Activated T-helper 1 cell treated with Interleukin-2 at 50 U/mL for 16 hours (primary cell): ENCODE measurements at places on chromosomes 4 and X.

GRCh38 chr4:86014599-86014998, 345.3 kb downstream of the MAPK10 start:
- DNase-seq: no peak

GRCh38 chr4:30769093-30769492, 48.9 kb downstream of the PCDH7 start:
- no peak for DNase-seq

DNA sequence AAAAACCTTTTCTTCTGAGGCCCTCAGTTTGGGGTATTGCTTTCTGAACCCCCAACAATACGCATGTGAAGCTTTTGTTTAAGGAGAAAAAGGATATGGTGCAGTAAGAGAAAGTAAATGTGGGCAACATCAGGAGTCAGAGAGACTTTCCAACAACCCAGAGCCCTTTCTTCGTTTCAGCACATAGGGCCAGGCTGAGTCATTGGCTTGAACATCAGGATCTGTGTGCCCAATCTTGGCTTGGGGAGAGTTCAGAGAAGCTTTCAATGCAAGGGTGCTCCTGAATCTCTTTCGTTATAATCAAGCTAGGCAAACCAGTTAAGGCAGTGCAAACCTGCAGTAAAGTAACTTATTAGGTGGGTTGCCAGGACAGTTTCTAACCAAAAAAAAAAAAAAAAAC, 191.2 kb downstream of the FRMPD4 start:
- DNase-seq: no peak

DNA sequence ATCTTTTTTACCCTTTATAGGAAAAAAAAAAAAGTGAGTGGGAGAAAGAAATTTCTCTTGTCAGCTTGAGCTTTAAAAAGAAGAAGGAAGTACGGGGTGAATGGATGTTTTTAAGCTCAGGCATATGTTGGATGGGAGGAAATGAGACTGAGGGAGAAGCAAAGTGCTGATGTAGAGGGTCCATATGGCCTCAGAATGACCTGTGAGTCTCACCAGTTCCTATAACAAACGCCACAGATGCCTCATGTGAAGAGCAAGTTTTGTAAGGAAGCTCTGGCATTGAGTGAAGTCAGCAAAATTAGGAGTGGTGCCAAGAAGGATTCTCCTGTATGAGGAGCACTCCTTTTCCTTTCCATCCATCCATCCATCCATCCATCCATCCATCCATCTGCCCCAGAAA, 214.6 kb downstream of the PTTG2 start:
- no peak for DNase-seq

- no peak for DNase-seq
Measured at GRCh38 chrX:23133551-23133950, 133.8 kb downstream of the DDX53 start.

DNA sequence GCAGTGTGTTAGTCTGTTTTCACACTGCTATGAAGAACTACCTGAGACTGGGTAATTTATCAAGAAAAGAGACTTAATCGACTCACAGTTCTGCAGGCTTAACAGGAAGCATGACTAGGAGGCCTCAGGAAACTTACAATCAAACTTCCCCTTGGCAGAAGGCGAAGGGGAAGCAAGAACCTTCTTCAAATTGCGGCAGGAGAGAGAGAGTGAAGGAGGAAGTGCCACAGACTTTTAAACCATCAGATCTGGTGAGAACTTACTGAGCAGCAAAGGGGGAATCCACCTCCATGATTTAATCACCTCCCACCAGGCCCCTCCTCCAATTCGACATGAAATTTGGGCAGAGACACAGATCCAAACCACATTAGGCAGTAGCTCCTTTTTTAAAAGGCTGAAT, 59.2 kb upstream of the LEF1 start:
- no peak for DNase-seq

DNA sequence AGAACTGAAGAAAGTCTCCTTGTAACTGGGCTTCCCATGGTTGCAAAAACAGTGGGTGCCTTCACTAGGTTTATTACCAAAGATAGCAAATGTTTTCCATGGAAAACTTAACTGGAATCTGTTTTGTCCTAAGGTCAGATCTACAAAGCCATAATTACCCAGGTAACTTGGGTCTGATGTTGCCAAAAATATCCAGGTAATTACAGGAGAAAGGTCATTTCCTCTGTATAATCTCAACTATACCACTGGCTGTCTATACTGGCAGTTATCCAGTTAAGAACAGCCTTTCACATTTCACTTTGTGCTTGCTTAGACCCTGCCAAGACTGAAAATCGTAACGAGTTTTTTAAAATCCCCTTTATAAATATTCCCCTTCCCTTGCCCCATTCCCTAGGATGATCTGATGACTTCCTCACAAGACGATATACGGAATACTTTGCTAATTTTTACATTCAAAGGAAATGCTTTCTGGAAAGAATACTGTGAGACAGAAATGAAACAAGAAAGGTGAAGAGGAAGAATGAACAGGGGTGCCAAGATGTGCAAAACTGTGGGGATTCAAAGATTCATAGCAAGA, 105.5 kb downstream of the MAML3 start:
- no peak for DNase-seq

GRCh38 chr4:41050116-41050515, 164.2 kb downstream of the APBB2 start:
- DNase-seq: no peak

GRCh38 chr4:139311909-139312308, 9.6 kb upstream of the NDUFC1 start:
- DNase-seq: no peak

DNA sequence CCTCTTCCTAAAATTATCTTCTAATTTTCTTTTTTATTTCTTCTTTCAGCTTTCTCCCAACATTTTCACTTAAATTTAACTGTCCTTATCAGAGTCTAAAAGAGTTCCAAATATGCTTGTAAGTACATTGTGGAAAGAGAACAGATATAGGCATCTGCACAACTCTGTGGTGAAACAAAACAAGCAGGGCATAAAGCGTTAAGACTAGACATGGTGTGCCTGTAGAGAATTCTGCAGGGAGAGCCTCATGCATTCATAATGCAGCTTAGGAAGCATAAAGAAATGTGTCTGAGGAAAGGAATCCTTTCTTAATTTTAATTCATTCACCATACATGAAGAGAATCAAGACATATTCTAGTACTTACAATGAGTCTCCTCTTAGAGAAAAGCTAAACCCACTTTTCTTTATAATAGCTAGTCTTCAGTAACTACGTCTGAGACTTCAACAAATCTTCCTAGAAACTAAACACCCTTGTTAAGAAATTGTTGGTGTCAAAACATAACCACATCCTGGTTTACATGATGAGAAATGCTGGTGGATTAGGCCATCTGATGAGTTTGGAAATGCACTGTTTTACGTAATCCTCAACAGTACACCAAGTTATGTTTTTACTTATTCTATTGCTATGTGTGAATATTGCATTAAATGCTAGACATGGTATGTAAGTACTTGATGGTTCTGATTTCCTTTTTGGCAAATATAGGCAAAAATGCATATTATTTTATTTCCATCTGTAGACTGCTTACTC, 307.8 kb upstream of the GIMD1 start:
- no peak for DNase-seq

DNA sequence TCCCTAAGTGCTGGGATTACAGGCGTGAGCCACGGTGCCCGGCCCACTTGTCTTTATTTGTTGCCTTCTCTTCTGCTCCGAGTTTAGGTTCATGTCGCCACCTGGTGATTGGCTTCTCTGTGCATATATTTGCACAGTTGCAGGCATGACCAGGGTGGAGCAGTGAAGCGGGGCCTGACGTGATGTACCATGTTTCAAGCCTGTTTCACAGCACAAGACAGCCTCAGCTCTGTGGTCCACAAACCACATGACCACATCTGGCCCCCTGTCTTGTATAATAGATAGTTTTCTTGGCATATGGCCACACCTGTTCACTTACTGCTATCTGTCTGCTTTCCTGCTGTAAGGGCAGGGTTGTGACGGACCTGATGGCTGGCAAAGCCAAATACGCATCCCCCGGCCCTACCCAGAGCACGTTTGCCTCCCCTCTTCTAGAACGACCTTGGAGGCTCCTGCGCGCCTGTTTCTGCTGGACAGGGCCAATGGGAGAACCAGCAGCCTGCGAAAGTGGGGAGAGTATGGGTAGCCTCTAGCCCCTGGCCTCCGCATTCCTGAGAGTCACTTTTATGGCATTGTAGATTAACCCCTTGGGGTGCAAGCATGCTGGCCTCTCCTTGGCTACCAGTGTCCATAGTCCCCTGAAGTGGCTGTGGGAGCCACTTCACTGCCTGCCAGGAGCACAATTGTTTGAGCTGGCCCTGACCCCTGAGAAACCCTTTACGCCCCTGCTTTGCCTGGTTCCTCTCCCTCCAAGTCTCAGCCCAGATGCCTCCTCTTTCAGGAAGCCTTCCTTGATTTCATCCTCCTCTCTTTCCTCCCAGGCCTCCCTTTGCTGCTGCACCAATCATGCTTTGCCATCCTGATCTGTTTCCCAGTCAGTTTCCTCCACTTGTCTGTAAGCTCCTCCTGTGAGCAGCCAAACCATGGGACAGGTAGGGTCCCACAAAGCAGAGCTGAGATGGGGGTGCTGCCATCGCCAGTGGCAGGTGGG, 6.0 kb upstream of the SH3TC1 start:
- DNase-seq: no peak

DNA sequence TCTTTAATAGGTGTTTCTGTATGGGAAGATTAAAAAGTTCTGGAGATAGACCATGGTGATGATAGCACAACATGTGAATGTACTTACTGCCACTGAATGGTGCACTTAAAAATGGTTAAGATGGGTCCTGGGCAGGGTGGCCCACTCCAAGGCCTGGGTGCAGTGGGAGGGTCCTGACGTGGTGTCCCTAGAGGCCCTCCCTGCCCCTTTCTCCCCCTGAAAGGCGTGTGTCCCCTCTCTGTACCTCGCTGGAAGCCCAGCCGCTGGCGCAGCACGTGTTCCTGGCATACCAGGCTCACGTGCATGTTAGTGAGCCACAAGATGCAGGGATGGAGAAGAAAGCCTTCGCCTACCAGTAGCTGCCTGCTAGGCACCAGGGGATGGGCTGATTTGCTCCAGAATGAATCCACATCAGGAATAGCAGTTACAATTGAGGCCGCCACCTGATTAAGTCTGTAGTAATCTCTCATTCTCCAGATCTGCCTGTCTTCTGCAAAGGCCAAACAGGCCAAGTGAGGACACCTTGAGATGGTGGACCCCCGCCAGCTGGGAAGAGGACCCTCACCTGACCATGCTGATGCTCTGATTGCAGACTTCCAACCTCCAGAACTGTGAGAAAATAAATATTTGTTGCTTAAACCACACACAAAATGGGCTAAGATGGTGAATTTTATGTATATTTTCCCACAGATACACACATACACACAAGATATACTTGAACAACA, 67.5 kb downstream of the COQ2 start:
- no peak for DNase-seq

DNA sequence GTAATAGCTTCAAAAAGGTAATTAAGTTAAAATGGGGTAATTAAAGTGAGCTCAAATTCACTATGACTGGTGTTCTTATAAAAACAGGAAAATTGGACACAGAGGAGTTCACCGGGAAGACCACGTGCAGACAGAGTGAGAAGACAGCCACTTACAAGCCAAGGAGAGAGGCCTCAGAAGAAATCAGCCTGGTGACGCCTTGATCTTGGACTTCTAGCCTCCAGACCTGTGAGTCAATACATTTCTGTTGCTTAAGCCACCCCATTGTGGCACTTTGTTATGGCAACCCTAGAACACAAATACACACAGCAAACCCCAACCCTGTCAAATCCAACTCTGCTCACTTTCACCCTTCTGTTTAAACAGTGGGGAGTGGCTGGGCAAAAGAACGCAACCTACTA, 4.1 kb upstream of the CD38 start:
- no peak for DNase-seq

DNA sequence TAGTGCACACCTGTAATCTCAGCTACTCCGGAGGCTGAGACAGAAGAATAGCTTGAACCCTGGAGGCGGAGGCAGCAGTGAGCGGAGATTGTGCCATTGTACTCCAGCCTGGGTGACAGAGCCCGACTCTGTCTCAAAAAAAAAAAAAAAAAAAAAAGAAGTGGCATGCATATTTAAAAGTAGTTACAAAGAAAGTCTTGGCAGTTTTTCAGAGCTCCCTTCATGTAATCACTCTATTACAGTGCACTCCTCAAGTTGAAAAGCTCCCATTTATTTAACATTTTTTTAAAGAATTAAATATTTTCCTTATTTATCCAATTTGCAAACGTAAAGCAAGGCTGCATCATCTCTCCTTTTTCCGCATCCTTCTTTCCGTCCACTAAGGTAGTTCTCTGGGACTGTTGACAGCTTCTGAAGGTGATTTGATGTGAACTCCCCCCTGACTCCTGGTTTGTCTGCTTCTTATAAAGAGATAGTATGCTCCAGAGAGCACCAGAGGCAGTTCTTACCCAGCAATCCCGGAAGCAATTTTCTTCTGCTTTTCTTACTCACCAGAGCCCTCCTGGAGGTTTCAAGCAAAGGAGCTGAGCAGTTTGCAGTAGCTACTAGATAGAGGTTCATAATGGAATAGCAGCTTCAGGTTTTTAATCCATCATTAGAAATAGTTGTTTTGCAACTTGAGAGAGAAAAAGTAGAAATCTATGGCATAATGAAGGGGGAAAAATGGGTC, 151.0 kb downstream of the PALLD start:
- no peak for DNase-seq

DNA sequence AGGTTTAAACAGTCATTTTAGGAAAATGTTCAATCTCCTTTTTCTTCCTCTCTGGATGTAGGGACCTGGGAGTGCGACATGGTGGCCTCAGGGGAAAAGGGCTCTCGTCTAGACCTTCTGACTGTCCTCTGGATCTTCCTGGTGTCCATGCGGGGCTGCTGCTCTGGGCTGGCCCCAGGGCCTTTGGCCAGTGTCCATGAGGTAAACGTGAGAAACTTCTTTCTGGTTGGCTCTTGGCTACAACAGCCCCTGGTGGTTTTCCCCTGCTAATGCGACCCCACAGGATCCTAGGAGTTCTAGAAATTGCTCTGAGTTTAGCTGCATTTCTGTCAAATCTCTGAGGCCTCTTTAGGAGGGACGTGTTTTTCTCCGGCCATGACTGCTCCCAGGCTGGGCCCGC, 85.7 kb downstream of the MFAP3L start:
- DNase-seq: no peak

DNA sequence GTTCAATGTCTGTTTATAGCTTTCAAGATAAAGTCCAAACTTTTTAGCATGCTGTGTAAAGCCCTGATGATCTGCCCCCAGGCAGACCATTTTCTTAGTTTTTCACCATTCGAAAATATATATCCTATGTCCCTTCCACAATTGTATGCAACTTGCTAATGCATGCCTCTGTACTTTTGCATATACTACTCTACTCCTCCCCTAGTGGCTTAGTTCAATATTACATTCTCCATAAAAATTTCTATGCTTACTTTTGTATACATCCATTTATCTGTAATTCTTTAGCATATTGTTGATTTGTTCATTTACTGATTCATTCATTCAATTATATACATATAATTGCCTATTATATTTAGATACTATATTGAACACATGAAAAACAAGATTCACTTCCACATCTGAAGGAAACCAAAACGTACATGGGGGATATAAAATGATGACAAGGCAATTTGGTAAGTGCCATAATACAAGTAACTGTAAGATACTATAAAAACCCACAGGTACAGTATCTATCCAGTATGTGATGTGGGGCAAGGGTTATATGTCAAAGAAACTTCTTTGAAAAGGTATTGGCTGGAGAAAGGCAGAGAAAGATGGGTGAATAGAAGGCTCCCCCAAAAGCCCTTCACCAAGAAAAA, 902.5 kb downstream of the FAM133A start:
- DNase-seq: no peak

- DNase-seq: no peak
Measured at GRCh38 chr4:70728091-70728490, 6.3 kb downstream of the RUFY3 start.
